ENCODE measurements at places on chromosomes 4 and X.

DNA sequence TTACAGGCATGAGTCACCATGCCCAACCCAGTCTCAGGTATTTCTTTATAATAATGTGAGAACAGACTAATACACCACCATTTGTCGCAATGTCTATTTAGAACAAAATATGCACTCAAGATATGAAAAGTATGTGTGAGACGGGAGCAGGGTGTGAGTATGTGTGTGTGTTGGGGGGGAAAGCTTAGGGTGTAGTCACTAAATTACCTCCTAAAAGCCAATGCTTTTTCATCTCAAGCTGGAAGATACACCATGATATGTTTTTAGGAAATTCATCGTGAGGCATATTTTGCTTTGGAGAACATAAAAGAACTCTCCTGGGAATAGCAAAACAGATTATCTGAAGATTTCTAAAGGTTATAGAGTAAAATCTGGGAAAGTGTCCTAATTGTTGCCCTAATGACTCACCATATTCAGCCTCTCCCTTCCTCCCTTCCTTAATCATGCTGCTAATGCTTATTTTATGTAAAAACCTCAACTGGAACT, 262.7 kb downstream of the PDHA2 start:
- DNase-seq: peak; percentile 66

- DNase-seq: no peak
These were observed 93.8 kb downstream of the C4orf51 start for GRCh38 chr4:145773581-145774234.

GRCh38 chr4:14196131-14196530, 568.6 kb upstream of the BOD1L1 start:
- DNase-seq: peak; percentile 8

GRCh38 chr4:174012135-174012885, 271.2 kb downstream of the FBXO8 start:
- DNase-seq: peak; percentile 50

DNA sequence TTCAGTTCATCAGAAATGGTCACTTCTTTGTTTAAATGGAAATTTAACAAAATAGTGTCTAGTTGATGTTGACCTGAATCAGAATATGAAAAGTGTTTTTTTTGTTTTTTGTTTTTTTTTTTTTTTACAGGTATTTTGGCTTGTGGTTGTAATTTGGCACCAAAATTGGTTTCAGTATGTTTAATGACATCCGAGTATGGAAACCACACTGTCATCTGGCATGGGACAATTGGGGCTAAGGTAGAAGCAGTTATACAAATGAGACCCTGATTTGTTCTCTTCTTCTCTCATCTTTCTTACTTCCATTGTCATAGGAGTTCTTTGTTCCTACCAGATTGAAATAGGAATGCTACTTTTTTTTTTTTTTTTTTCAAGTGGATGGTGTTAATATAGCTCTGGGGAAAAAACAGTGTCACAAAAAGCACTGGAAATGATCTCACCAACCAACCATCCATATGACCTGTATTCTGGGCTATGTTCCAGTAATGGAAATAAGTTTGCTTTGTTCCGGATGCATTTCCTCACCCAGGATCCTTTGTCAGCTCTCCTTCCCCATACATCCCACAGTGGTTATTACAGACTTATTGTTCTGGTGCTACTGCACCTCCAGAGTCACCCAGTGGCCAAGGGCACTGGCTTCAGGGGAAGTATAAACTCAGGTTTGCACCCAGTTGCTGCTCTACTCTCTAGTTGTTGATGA, 95.8 kb downstream of the ATXN3L start:
- DNase-seq: peak; percentile 77

GRCh38 chr4:10095296-10095991, 21.2 kb downstream of the WDR1 start:
- no peak for DNase-seq

GRCh38 chr4:15254236-15254880, 173.5 kb upstream of the C1QTNF7 start:
- DNase-seq: no peak

- no peak for DNase-seq
These were observed 2284.8 kb downstream of the ARAP2 start for GRCh38 chr4:33959519-33959918.

DNA sequence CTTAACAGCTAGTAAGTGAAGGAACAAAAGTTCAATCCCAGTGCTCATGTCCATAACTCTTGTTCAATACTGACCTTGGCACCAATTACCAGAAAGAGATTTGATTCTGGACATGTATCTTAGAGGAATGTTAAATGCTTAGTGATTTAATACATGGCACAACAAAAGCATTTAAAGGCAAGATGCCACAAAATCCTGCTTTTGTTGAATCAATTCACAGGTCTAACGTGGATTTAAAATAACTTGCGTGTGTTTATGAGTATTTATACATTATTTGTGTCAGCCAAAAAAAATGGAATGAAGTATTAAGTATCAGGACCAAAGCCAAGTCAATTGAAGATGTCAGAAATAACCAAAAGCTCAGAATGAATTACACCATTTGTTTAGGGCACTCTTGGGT, 85.4 kb upstream of the GIMD1 start:
- no peak for DNase-seq

GRCh38 chrX:100477958-100478357, 67.9 kb upstream of the PCDH19 start:
- no peak for DNase-seq

DNA sequence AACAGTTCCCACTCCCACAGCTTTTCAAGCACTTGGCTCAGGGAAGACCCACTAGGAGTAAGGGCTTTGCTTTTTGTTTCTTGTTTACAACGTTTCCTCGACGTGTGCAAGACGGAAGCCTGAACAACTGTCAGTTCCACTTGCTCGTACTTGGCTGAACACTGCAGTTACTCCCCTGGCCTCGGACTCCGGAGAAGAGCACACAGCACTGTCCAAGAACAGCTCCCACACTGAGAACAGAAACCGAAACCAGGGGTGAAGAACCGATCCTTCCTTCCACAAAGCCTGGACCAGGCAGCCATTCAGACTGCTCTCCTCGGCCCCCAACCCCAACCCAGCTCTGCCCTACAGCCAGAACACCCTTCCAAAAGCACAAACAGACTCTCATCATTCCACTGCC, 25.5 kb downstream of the IRF2 start:
- DNase-seq: peak; percentile 68

DNA sequence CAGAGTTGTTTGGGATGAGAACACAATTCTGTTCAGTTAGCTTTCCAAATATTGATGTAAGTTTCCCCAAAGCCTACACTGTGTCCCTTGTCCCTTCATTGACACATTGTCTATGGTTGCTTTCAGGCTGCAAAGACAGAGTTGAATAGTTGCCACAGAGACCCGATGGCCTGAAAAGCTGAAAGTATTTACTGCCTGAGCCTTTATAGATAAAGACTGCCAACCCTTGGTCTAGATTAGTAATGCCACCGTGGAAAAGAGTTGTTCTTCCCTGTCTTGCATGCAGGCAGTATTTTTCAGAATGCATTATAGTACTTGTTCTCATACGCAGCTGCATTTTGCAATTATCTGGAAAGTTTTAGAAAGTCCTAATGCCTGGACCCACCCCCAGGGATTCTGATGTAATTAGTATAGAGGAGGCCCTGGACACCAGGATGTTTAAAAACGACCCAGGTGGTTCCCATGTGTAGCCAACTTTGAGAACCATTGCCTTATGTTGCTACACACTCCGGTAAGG, 180.8 kb downstream of the FRMPD4 start:
- DNase-seq: no peak

GRCh38 chr4:76280488-76281441, 25.8 kb upstream of the STBD1 start:
- no peak for DNase-seq

DNA sequence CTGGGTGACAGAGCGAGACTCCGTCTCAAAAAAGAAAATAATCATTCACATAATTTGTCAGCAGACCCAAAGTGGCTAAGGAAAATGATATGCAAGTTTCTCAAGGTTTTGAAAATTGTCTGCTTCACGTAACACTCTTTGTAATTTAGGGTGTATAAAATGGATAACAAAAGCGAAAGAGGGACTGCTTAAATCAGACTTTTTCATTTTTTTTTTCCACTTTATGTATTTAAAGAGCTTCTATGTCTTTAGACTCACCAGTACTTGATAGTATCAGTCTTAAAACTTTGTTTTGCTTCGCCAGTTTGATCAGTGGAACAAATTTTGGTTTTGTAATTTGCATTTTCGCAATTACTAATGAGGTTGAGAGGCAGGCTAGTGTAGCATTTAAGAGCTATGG, 34.6 kb downstream of the USP9X start:
- no peak for DNase-seq

DNA sequence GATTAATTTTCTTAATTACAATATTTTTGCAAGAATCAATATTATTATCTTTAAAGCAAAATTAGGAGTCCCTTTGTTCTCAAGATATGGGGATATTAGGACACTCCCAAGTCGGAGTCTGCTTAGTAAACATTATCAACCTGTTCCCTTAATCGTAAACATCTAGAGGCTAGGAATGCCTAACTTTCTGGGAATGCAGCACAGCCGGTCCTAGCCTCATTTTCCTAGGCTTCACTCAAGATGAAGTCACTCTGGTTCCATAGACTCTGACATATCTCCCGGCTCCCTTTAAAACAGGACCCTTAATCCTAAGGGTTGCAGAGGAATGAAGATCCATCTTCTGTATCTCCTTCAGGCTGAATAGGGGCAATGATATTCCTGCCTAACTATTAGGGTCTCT, 367.6 kb downstream of the GPM6A start:
- no peak for DNase-seq

GRCh38 chr4:121656269-121656641, 40.5 kb downstream of the ANXA5 start:
- peak; percentile 70 for DNase-seq

DNA sequence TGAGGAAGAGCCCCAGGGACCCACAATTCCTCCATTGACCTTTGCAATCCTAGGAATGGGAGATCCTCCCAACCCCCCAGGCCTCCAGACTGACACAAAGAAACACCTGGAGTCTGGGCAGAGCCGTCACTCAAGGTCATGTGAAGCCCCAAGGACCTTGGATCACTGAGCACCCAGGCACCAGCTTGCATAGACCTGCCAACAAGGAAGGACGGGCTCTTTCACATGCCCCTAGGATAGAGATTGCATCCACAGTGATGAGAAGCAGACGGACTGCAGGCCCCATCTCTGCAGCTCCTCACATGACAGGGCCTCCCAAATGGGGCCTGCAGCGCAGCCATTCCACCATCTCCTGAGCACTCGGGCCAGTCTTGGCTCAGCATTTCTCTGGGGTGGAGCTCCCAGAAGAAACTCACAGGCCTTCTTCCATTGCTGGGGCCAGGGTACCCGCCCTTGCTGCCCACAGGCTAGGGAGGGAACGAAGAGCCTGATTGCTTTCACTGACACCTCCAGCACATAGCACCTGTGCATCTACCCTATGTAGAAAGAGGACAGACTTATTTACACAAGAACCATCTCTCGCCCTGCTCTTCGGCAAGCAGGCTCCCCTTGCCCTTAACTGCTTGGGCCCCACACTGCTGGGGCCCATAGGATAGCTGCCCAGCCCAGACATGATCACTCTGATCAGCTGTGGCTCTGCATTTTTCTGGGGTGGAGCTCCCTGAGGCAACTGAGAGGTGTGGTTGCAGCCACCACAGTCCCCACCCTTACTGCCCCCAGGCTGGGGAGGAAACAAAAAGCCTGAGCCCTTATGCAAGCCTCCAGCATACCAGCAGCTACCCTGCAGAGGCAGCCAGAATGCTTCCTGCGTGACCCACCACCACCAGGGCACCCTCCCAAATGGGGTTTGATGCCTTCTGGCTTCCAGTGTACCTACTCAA, 185.7 kb upstream of the ZCCHC13 start:
- DNase-seq: no peak

DNA sequence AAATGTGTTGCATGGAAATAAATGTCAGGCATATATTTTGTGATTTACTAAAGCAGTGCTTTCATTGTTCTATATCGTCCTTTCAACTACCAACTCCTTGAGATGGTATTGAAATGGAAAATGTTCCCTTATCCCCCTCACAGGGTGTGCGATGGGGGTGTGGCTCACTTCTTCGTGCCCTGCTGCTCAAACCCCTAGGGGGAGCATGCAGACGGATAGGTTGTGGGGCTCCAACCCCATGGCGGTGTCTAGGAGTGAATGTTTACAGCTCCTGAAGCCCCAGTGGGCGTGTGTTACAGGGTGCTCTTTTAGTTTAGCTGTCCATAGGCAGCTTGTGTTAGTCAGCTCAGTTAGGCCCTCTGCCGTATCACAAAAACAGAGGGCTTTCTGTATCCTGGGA, 287.7 kb upstream of the EMCN start:
- DNase-seq: no peak

DNA sequence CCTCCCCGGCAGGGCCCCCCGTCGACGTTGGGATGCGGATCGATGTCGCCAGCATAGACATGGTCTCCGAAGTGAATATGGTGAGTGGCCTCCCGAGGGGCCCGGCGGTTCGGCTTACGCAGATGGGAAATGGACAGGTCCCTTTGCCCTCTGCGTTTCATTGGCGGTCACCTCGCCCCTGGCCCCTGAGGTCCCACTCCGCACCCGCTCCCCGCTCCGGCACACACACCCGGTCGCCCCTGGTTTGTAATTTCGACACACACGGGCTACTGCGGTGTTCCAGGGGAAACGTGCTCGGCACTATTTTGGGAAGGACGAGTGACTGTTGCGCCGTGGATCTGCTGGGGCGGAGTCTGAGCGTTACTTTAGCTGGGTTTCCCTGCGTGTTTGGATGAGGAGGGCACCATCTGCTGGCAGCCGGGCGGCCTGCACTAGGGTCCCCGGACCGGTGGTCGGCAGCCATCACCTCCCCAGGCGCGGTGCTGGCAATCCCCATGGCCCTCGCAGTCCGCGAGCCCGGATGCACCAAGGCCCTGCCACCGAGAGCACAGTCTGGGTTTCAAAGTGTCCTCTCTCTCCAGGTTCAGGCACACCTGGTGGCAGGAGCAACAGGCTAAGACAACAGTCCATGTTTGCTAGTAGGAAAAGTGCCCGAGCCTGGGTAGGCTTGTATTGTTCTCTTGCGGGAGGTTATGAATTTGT, 1.2 kb downstream of the GABRB1 start:
- DNase-seq: peak; percentile 10

GRCh38 chr4:17241835-17242234, 270.1 kb downstream of the QDPR start:
- no peak for DNase-seq

GRCh38 chr4:77156912-77157858, at the start of gene CCNG2:
TSS of gene CCNG2 (plus strand) at chr4:77157207. CDS start at chr4:77158533, 1,326 bp downstream.
- DNase-seq: no peak

DNA sequence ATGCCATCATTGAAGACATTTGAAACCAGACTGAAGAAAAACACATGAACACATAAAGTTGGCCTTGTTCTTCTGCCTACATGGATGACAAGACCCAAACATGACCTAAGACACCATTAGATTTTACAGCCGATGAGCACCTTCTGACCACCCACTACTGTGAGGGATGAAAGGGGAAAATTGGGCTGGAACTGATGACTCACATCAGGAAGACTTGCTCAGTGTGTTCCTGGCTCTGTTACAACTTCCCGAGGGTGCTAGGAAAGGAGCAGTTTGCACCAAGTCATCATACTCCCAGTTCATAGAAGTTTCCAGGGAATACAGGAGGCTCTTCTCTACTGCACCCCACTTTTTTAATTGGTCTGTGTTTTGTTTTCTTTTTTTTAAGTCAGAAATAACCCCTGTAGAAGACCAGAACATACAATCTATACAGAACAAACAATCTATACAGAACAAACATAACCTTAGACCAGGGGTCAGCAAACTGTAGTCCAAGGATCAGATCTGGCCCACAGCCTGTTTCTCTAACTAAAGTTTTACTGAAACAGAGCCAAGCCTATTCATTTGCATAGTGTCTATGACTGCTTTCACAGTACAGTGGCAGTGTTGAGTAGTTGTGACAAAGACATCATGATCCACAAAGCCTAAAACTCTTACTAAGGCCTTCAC, 25.3 kb downstream of the BTC start:
- DNase-seq: peak; percentile 84

GRCh38 chrX:13263560-13264251, 56.1 kb downstream of the ATXN3L start:
- no peak for DNase-seq

Measured in COLO829 (cell line).